PC-3 (cell line): ENCODE measurements at places on chromosomes 1 and 21.

- no peak for DNase-seq
- H3K27ac ChIP-seq = no peak overlapping the region
- H3K4me1 ChIP-seq = no peaks in the 10 kb centered on the region
- H3K27me3 ChIP-seq = peaks cover 75% of the 10 kb centered on the region
- no peaks in the 10 kb centered on the region for H3K36me3 ChIP-seq
Measured at GRCh38 chr1:18632783-18633421, 2.3 kb downstream of the PAX7 start.

- peaks cover 22% of the 10 kb centered on the region for H3K4me1 ChIP-seq
- no peak for DNase-seq
- H3K4me3 ChIP-seq = no peak overlapping the region
- no peak overlapping the region for H3K27ac ChIP-seq
Measured at GRCh38 chr21:43190544-43190943, 21.7 kb downstream of the CRYAA start.

GRCh38 chr1:91948501-91949355 is 473 bp upstream of the BRDT start:
- no peaks in the 10 kb centered on the region for H3K36me3 ChIP-seq
- no peak overlapping the region for H3K27ac ChIP-seq
- no peaks in the 10 kb centered on the region for H3K4me1 ChIP-seq
- H3K27me3 ChIP-seq = no peaks in the 10 kb centered on the region

GRCh38 chr1:215423288-215423687 is 143.8 kb upstream of the KCTD3 start:
- no peak overlapping the region for H3K27ac ChIP-seq
- H3K4me1 ChIP-seq = peaks cover 32% of the 10 kb centered on the region
- H3K36me3 ChIP-seq = no peaks in the 10 kb centered on the region
- DNase-seq = no peak
- H3K27me3 ChIP-seq = no peaks in the 10 kb centered on the region

DNA sequence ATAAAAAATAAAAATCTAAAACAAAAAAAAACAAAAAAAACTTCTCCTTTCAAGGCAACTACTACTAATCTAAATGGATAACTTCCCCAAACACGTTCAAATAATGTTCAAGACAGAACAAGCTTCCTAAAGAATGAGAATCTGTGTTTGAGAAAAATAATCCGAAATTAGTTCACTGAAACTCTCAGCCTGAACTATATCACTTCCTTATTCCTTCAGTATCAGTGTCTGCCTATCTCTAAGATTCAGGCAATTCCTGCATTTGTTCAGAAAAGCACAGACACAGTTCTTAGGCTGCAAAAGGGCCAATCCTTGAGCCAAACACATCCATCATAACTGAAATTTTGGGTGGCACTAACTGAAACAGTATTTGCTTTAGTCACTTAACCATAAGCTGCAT is 22.4 kb downstream of the DSTYK start:
- no peak overlapping the region for H3K4me3 ChIP-seq
- H3K27ac ChIP-seq = no peak overlapping the region
- H3K27me3 ChIP-seq = no peaks in the 10 kb centered on the region
- peaks cover 7% of the 10 kb centered on the region; the same call in 1 of the 2 replicates for H3K36me3 ChIP-seq
- no peak for DNase-seq

DNA sequence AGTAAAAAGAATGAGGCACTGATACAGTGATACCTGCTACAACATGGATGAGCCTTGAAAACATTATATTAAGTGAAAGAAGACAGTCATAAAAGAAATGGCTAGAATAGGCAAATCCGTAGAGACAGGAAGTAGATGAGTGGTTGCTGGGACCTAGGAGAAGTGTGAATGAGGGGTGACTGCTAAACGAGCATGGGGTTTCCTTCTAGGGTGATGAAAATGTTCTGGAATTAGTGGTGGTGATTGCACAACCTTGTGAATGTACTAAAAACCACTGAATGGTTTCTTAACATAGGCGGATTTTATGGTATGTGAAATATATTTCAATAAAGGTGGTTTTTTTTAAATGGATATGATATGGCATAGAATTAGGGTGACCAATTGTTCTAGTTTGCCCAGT is 12.6 kb upstream of the SERINC2 start:
- no peak overlapping the region for H3K27ac ChIP-seq
- H3K27me3 ChIP-seq = no peaks in the 10 kb centered on the region
- no peak overlapping the region for H3K4me3 ChIP-seq
- H3K36me3 ChIP-seq = no peaks in the 10 kb centered on the region
- H3K4me1 ChIP-seq = no peaks in the 10 kb centered on the region

DNA sequence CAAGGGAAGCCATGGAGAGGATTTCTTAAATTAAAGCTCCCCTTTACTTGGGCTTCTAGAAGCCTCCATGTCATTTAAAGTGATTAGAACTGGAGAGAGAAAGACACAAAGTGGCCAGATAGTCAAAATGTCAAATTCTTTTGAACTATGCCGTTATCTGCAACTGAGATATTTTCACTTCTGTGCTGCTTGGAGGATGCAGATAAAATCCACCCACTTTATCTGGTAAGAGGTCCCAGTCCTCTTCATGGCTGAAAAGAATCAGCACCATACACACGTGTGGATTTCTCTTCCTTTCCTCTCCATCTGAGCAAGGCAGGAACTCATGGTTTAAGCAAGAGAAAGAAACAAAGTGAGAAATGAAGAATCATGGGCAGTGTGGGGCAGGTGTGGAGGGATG is 276.9 kb upstream of the RUNX1 start:
- no peak overlapping the region for H3K27ac ChIP-seq
- peaks cover 15% of the 10 kb centered on the region for H3K4me1 ChIP-seq
- no peaks in the 10 kb centered on the region for H3K27me3 ChIP-seq
- no peak for DNase-seq
- H3K4me3 ChIP-seq = no peak overlapping the region
